ENCODE measurements at places on chromosomes 7 and 10.

- DNase-seq = peak; percentile 79
Observed at GRCh38 chr10:5503477-5503835, 4.1 kb upstream of the CALML5 start.

- no peak for DNase-seq
Observed at GRCh38 chr7:7857143-7857583, 111.4 kb upstream of the GLCCI1 start.

DNA sequence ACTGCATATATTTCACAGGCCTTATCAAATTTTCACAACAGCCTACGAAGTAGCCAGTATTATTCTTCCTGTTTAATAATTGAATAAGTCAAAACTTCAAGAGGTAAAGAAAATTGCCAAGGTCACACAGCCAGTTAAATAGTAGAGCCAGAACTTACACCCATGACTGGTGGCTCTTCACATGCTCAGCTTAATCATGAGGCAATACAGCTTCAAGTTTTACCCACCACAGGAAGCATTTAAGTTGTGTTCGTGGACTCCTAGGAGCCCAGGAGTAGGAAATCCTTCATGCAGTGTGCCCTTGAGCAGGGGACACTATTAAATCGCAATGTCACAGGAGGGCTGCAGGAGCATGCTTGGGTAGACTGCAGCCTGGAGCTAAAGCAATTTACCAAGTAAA, 11.1 kb downstream of the LIPA start:
- no peak for DNase-seq

GRCh38 chr10:101450277-101451080, 96.5 kb downstream of the BTRC start:
- no peak for DNase-seq

DNA sequence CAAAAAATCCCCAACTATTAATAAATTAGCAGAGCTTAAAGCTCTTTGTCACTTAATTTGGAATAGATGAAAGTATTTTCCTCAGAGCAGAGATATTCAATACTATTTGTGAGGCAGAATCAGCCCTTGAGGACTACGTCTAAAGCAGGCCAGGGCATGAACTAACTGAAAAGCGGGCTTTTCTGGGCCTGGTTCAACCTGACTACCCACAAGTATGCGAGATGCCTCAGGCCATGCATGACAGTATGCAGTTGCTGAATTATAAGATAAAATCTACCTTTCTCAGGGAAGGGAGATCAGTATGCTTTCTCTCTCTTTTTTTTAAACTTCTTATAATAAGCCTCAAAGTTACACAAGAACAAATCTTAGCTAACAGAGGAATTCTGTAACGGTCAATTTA, 20.1 kb downstream of the TMEM168 start:
- DNase-seq = peak; percentile 88

DNA sequence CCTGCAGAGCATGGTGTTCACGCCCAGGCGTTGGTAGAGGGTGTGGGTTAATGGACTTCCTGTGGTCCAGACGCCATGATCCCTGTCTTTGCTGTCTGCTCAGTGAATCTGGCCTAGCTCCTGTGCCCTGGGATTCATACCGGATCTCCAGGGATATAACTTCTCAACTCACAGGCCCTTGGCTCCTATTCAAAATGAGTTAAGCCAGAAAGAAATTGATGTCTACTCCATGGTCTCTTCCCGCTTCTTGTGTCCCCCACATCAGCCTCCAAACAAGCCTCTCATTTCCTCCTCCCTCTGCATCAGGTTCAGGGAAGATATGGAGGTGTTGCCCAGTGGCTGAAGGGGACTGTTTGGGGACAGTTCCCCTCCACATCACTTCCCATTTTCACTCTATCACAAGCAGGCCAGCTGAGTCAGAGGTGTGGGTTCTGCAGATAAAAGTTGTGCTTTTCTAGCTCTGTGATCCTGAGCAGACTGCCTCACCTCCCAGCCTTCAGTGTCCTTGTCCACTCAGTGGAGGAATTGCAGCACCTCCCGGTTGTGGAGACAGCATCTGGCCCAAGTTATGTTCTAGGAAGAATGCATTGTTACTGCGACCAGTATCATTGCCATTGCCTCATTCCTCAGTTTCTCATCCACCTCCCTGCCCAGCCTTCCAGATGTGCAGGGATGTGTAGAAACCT, 22.5 kb downstream of the AKR1E2 start:
- no peak for DNase-seq

DNA sequence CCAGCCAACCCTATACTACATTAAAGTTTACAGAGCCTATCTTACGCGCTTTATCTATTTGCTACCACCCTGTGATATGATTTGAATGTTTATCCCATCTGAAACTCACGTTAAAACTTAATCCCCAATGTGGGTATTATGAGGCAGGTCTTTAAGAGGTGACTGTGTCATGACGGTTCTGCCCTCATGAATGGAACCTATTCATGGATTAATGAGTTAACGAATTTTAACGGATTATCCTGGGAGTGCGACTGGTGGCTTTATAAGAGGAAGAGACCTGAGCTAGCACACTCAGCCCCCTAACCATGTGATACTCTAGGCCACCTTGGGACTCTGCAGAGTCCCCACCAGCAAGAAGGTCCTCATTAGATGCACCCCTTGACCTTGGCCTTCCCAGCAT, 37.8 kb downstream of the SRPK2 start:
- DNase-seq = no peak

- DNase-seq = no peak
Observed at GRCh38 chr7:17031906-17032551, 150.2 kb upstream of the AGR3 start.

DNA sequence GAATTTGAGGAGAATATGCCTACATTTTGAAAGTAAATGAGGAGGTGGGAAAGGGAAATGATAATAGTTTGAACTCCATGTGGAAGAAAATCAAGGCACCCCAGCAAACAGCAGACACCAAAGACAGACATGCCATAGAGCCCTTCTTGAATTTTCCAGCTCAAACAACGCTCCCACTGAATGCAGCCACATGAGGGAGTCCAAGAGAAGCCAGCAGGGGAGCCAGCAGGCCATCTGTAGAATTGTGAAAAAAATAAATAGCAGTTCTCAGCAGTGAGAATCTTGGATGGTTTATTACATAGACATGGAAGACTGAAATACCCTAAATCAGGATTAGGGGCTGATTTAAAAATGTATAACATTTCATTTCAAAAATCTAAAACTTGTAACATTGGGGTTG, 1567.3 kb upstream of the LRRTM3 start:
- DNase-seq = no peak

DNA sequence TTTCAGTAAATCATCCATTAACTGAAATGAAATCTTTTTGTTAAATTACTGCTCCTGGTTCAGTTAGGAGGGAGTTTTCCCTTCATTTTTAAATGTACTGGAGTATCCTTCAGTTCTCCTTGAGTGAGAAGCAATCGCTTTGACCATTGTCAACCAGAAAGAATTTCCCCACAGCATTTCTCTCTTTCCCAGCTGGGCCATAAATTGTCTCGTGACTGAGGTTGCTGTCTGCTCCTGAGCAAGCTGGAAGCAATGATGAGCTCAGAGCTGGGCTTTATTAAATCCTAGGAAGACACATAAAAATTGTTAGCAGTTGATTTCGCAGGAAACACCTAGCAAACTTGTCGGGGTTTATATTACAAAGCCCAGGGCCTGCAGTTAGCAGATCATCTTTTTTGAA, 102.0 kb upstream of the INSYN2A start:
- DNase-seq = no peak

DNA sequence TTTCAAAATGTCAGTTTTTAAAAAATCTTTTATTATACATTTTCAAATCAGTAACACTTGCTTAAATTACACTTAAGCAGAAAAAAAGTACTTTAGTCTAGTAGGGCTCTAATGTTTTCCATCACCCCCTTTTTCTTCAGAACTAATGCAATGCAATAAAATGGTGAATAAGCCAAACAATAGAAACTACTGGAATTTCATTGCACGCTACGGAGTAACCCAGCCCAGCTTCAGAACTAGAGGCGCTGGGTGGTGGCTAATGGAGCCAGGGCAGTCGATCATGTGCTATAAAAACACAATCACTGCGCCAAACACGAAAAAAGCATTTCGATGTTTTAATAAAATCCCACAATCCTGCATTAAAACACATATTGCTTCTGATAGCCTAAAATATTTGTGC, 59.9 kb upstream of the ODAD2 start:
- no peak for DNase-seq
